Activated naive CD4-positive, alpha-beta T cell treated with anti-CD3 and anti-CD28 coated beads for 36 hours (primary cell): ENCODE measurements at places on chromosomes 3 and 15. TPM values are rescaled to one million over a fixed set of nuclear protein-coding genes. Genes with fewer than 3 reads are reported as not detected.

DNA sequence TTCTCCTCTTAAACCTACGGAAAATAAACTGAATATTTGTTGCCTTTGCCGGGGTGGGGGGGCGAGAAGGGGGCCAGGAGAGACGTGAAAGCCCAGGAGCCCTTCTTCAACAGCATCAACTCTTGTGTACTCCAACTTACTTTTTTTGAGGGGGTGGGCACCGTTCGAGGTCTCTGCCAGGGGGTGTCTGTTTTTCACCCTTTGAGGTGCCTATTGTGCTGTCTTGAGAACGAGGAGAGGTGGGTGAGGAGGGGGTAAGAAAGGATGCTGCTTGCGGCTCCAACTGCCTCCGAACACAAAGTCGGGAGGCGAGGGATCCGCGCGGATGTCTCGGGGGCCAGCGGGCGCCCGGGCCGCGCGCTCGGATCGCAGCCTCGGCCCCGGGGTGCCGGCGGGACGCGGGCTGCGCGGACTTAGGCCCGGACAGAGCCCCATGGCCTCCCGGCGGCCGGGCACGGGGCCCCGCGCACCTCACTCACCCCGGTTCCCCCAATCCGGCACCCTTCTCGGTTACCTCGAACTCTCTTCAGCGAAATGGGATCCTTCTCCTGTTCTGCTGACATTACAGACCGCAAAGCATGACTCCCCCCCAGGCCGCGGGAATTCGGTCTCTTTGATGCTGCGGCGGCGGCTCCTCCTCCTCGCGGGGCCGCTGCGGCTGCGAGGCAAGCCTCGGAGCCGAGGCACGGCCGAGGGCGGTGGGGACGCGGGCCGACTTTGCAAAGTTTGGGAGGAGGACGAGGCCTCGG lies 650 bp downstream of the PYGO1 start:
- H3K4me3 ChIP-seq, result peak overlapping the region; percentile 39
- peak; percentile 32 for DNase-seq
- H3K4me1 ChIP-seq, result no peaks in the 10 kb centered on the region
- H3K27ac ChIP-seq, result no peak overlapping the region
- peaks cover 38% of the 10 kb centered on the region for H3K27me3 ChIP-seq

- no peak for DNase-seq
- H3K4me3 ChIP-seq, result no peak overlapping the region
- peaks cover 8% of the 10 kb centered on the region for H3K4me1 ChIP-seq
- peaks cover under 1% of the 10 kb centered on the region for H3K36me3 ChIP-seq
- no peak overlapping the region for H3K27ac ChIP-seq
- no peaks in the 10 kb centered on the region for H3K27me3 ChIP-seq
These were observed 55.5 kb downstream of the NSUN3 start for GRCh38 chr3:94118390-94118789.

GRCh38 chr15:66046751-66047150 lies 177.5 kb downstream of the RAB11A start:
- no peak overlapping the region for H3K4me3 ChIP-seq
- H3K4me1 ChIP-seq, result no peaks in the 10 kb centered on the region
- no peaks in the 10 kb centered on the region for H3K36me3 ChIP-seq
- no peak for DNase-seq
- no peaks in the 10 kb centered on the region for H3K27me3 ChIP-seq
- H3K27ac ChIP-seq, result no peak overlapping the region

DNA sequence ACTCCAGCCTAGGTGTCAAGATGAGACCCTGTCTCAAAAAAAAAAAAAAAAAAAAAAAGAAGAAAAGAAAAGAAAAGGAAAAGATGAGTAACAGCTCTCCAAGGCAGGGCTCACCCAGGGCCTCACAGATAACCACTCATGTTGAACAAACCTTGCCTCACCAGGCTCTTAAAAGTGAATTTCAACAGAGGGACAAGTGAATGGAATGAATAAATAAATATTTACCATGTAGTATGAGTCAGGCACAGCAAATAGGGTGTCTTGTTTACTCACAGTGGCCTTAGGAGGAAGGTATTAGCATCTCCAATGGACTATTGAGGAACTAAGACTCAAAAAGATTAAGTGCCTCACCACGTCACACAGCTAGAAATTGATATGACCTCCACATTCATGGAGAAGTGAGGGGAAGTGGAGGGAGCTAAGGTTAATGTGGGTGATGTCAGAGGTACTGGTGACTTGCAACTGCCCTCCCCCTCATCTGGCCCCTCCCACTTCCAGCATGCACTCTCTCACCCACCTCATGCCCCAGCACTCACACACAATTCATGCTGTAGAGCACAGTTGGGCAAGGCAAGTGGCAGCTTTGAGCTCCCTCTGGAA lies 255.5 kb downstream of the UACA start:
- H3K4me3 ChIP-seq, result no peak overlapping the region
- H3K4me1 ChIP-seq, result peaks cover 73% of the 10 kb centered on the region
- H3K27me3 ChIP-seq, result no peaks in the 10 kb centered on the region
- peak; percentile 76 for DNase-seq
- peak overlapping the region; percentile 84 for H3K27ac ChIP-seq
- H3K36me3 ChIP-seq, result peaks cover 12% of the 10 kb centered on the region

DNA sequence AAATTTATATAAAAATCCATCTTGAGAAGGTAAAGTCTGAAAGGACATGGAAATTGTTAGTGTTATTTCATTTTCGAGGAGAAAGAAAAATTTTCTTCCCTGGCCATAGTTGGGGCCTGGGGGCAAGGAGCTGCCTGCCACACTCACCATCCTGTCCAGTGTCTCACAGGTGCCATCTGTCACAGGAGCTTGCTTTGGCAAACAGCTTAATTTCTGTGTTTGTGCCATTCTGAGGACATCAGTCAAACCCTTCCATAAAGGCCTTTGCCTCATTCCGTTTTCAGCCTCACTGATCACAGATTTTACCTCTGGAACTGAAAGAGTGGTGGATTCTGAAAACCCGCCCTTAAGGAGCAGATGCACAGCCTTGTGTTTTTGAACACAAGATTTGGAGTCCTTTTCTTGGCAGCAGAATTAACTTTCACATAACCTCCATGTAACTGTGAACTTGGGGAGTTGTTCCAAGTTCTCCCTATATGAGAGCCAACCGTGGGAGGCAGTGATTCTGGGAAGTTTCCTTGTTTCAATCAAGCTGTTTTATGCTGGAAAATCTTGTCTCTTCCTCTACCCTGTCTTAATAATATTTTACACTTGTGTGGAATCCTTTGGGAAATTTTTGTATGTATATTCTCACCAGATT lies 254.7 kb downstream of the CACNA2D3 start:
- H3K27ac ChIP-seq, result no peak overlapping the region
- peaks cover 3% of the 10 kb centered on the region for H3K27me3 ChIP-seq
- H3K4me3 ChIP-seq, result no peak overlapping the region
- H3K4me1 ChIP-seq, result no peaks in the 10 kb centered on the region

GRCh38 chr15:97502038-97502437 lies 458.5 kb upstream of the ARRDC4 start:
- no peaks in the 10 kb centered on the region for H3K36me3 ChIP-seq
- H3K4me1 ChIP-seq, result no peaks in the 10 kb centered on the region
- no peak for DNase-seq
- no peak overlapping the region for H3K27ac ChIP-seq
- peaks cover 3% of the 10 kb centered on the region for H3K27me3 ChIP-seq

DNA sequence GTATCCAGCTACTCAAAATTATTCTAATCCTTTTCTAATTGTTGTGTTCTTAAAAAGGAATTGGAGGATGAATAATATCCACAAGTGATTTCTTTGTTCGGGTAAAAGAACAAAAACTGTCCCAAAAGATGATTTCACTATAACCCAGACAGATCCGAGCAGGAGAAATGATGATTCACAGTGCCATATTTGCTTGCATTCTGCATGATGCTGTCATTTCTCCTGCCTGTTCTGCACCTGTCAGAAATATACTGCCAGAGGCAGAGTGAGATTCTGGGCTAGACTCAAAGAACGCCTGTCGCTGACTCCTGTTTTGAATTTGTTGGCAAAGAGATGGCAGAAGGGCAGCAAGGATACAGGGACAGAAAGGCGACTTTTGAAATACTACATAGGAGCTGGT lies 34.7 kb upstream of the SLC24A5 start:
- no peaks in the 10 kb centered on the region for H3K36me3 ChIP-seq
- no peaks in the 10 kb centered on the region for H3K4me1 ChIP-seq
- peaks cover 2% of the 10 kb centered on the region for H3K27me3 ChIP-seq
- no peak for DNase-seq
- no peak overlapping the region for H3K4me3 ChIP-seq
- no peak overlapping the region for H3K27ac ChIP-seq

DNA sequence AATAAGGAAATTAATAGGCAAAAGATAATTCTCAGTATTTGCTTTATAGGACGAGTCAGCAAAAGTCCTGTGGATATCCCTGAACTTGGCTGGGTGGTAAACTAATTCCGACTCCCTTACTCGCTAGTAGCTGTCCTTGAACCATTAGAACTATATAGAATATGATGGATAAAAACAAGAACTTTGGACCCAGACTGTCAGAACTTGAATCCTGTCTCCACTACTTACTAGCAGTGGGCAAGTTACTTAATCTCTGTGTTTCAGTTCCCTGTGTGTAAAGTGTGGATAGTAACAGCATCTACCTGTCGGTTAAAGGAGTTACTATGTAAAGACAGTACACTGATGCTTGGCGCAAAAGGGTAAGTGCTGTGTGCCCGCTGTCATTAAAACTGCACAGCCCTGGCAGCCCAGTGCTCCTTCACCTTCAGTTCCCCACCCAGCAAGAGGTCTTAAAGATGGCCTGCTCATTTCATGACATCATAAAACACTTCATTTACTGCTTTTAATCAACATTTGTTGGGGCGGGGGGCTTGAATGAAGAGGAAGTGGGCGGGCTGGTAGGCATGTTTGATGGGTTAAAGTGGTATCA lies 7.3 kb downstream of the TPM1 start:
- no peaks in the 10 kb centered on the region for H3K36me3 ChIP-seq
- DNase-seq, result no peak
- H3K4me3 ChIP-seq, result no peak overlapping the region
- H3K27me3 ChIP-seq, result peaks cover 20% of the 10 kb centered on the region
- peaks cover 19% of the 10 kb centered on the region for H3K4me1 ChIP-seq

- H3K4me1 ChIP-seq, result peaks cover 7% of the 10 kb centered on the region
- no peak for DNase-seq
- no peak overlapping the region for H3K27ac ChIP-seq
- H3K4me3 ChIP-seq, result no peak overlapping the region
- H3K27me3 ChIP-seq, result no peaks in the 10 kb centered on the region
These were observed 36.2 kb downstream of the TXNRD3 start for GRCh38 chr3:126618760-126619159.

GRCh38 chr3:196927571-196928453 lies 14.5 kb downstream of the NCBP2 start:
- no peak for DNase-seq
- H3K27me3 ChIP-seq, result no peaks in the 10 kb centered on the region
- peak overlapping the region; percentile 44 for H3K27ac ChIP-seq
- H3K36me3 ChIP-seq, result peaks cover 10% of the 10 kb centered on the region

Gene AADACL2
- total RNA-seq, result not detected

Gene APPL1
- total RNA-seq, result 30.8 TPM

Gene GNB4
- 0.26 TPM for total RNA-seq

Gene PPP1R14D
- not detected for total RNA-seq

Gene ETFA
- 166 TPM for total RNA-seq

Gene FAM43A
- total RNA-seq, result 1.4 TPM
